Hippocampal formation (tissue), 2 donors: ENCODE measurements at places on chromosomes 7 and 10.

DNA sequence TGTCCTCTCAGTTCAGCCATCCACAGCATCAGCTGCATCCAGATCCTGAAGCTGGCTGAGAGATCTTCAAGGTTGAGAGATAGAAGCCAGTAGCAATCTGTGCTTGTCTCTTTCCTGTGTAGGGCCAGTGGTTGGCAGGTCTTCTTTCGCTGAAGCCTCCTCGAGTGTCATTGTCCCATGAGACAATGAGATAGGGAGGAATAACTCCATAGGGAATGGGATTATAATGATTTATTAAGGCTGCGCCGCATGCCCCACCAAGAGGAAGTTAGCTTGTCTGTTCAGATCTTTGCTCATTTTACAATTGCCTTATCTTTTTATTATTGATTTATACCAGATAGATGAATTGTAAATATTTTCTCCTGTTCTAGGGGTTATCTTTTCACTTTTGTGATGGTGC lies 61.5 kb downstream of the MCMBP start:
- DNase-seq = no peak

DNA sequence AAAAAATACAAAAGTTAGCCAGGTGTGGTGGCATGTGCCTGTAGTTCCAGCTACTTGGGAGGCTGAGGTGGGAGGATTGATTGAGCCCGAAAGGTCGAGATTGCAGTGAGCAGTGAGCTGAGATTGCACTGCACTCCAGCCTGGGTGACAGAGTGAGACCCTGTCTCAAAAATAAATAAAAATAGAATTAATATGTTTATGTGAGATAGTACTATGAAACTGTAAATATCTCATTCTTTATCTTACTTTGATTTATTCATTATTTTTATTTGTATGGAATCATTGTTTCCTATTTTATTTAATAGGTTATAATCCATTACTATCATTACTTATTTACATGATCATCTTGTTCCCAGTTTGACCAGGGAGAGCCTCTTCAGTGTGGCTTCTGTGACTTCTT lies 41.0 kb upstream of the STRIP2 start:
- no peak for DNase-seq

- DNase-seq = no peak
Observed at GRCh38 chr10:34585422-34586112, 229.5 kb downstream of the PARD3 start.

DNA sequence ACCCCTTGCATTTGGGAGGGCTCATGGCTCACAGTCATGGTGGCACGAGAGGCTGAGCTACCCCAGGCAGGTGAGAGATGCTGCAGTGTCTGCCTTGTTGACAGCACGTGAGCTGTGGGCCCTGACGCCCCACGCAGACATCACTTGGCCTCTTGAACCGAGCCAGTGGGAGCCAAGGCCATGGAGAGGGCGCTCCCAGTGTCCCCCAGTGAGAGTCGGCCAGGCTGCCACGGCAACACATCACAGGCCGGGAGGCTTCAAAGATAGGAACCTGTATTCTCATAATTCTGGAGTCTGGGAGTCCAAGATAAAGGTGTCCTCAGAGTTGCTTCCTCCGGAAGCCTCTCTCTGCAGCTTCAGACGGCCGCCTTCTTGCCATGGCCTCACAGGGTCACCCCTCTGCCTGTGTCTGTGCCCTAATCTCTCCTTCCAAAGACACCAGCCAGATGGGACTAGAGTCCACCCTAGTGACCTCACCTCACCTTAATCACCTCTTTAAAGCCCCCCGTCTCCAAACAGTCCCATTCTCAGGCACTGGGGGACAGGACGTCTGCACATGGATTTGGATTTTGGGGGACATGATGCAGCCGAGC lies 119.6 kb downstream of the KLF6 start:
- DNase-seq = no peak

GRCh38 chr10:7945469-7946187 lies 108.9 kb upstream of the GATA3 start:
- no peak for DNase-seq

DNA sequence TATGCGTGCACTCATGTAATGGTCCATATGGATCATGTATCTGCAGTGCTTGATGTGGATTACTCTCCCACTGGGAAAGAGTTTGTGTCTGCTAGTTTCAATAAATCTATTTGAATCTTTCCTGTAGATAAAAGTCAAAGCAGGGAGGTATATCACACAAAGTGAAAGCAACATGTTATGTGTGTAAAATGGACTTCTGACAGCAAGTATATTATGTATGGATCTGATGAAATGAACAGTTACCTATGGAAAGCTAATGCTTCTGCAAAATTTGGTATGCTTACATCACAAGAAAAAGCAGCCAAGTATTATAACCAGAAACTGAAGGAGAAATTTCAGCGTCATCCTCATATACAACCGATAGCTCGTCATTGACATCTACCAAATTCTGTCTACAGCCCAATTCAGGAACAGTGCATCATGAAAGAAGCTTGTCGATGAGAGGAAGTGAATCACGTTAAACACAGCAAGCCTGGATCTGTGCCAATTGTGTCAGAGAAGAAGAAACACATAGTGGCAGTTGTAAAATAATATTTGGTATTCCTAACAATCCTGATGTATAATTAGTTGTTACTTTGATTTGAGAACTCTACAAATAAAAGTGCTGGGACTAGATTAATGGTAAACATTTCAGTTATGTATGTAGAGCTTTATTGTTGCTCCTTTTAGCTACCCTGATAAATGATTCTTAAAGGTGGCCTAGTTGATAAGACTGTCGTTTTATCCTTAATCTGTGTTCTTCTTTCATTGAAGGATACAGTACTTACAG lies 14.2 kb upstream of the SYPL1 start:
- no peak for DNase-seq

- no peak for DNase-seq
Observed at GRCh38 chr10:91724933-91725332, 73.3 kb upstream of the TNKS2 start.

DNA sequence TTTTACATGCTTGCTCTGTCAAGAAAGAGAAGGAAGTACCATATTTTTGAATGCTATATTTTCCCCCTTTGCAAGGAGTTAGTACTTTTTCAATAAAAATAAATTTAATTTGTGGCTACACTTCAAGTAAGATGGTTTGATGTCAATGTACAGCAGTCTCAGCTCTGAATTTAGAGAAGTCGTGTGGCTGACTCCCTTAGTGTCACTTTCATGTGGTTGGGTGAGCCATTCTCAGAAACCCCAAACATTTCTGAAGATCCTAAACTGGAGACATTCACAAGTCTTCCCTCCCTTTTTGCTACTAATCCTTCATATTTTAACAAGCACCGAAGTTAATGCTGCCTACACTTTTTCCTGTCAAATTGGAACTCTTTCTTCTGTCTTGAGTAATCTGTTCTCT lies 244.4 kb downstream of the DYNC1I1 start:
- DNase-seq = no peak

GRCh38 chr7:47610506-47611044 lies 28.7 kb upstream of the TNS3 start:
- no peak for DNase-seq

DNA sequence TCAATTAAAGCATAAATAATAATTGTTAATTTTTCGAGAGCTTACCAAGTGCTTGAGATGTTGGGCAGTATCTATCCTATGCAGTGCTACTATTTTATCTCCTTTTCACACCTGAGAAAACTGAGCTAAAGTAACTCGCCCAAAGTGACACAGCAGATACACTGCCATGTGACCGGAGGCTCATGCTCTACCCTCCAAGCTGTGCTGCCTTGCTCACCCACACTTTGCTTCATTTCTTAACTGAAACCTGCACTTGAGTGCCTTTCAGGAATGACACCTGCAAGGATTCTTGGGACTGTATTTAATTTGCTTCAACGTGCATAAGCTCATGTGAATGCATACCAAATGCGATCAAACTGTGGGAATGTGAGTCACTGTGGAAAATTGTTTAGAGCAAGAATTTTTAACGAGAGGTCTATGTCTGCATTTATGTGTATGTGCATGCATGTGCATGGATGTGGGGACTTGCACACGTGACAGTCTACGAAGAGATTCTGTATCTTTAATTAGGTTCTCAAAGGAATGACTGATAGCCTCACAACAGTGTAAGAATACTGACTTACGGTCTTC lies 119.2 kb downstream of the ADCYAP1R1 start:
- no peak for DNase-seq

DNA sequence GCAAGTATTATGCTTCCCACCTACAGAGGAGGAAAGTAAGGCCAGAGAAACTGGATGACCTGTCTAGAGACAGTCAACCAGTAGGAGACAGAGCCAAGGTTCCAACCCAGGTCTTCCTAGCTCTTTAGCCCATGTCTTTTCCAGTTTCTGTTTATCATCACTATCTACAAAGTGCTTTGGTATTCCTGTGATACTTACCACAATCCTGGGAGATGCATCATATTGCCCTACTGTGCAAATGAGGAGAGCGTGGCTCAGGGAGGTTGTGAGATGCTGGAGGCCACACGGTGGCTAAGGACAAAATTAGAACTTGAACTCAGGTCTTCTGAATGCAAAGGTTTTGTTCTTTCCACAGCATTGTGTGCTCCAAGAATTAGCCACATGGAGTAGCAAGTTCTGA lies 11.2 kb upstream of the PLEKHA1 start:
- no peak for DNase-seq

- DNase-seq = no peak
Observed at GRCh38 chr7:39221901-39222300, 244.2 kb downstream of the POU6F2 start.
